ENCODE measurements at places on chromosomes 6 and 20.

DNA sequence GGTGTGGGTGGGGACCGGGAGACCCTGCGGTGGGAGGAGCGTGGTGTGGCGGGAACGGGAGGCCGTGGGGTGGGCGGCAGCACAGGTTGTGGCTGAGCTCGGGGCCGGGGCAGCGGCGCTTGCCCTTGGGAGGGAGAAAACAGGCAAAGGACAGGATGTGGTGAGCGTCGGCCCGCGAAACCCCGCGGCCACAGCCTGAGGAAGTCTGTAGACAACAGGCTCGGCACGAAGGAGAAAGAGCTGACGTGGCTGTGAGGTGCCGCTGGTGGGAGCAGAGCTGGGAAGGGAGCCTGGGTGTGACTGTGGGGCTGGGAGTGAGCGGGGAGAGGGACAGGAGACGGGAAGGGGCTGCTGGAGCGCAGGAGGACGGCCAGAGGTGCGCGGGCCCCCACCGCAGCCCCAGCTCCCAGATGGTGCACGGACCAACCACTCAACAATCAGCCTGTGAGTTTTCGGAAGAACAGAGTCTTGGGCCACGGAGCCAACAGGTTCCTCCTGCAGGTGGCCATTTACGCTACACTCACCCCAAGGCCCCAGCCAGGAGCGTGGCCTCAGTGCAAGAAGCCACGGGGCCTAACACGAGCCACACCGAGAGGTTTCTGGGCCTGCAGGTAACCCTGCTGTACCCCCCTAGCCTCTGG lies 202.8 kb downstream of the DLL1 start:
- H3K27me3 ChIP-seq = no peaks in the 10 kb centered on the region
- DNase-seq = peak; percentile 48
- H3K27ac ChIP-seq = no peak overlapping the region
- no peaks in the 10 kb centered on the region for H3K36me3 ChIP-seq
- H3K4me1 ChIP-seq = no peaks in the 10 kb centered on the region

- DNase-seq = no peak
- H3K36me3 ChIP-seq = no peaks in the 10 kb centered on the region
- no peaks in the 10 kb centered on the region for H3K27me3 ChIP-seq
- no peak overlapping the region for H3K4me3 ChIP-seq
Observed at GRCh38 chr6:116528780-116529179, 16.7 kb downstream of the TRAPPC3L start.

GRCh38 chr6:24551139-24551538 lies 56.4 kb downstream of the ALDH5A1 start:
- H3K27ac ChIP-seq = no peak overlapping the region
- no peak overlapping the region for H3K4me3 ChIP-seq
- H3K36me3 ChIP-seq = no peaks in the 10 kb centered on the region
- H3K4me1 ChIP-seq = no peaks in the 10 kb centered on the region
- DNase-seq = no peak

DNA sequence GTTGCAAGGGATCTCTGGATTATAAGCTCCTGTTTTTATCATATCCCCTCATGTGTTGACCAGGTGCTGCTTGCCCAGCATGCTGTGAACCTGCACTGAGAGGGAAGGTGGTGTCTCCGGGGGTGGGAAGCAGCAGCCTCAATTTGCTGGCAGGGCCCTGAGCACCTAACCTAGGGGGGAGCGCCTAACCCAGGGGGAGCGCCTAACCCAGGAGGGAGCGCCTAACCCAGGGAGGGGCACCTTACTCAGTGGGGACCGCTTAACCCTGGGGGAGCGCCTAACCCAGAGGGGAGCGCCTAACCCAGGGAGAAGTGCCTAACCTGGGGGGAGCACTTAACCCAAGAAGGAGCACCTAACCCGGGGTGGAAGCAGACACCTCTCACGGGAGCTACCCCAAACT lies 83.3 kb upstream of the QKI start:
- no peaks in the 10 kb centered on the region for H3K4me1 ChIP-seq
- H3K27me3 ChIP-seq = no peaks in the 10 kb centered on the region
- H3K36me3 ChIP-seq = no peaks in the 10 kb centered on the region

GRCh38 chr6:131937703-131938631 lies 13.2 kb downstream of the CCN2 start:
- no peaks in the 10 kb centered on the region for H3K27me3 ChIP-seq
- no peaks in the 10 kb centered on the region for H3K4me1 ChIP-seq

DNA sequence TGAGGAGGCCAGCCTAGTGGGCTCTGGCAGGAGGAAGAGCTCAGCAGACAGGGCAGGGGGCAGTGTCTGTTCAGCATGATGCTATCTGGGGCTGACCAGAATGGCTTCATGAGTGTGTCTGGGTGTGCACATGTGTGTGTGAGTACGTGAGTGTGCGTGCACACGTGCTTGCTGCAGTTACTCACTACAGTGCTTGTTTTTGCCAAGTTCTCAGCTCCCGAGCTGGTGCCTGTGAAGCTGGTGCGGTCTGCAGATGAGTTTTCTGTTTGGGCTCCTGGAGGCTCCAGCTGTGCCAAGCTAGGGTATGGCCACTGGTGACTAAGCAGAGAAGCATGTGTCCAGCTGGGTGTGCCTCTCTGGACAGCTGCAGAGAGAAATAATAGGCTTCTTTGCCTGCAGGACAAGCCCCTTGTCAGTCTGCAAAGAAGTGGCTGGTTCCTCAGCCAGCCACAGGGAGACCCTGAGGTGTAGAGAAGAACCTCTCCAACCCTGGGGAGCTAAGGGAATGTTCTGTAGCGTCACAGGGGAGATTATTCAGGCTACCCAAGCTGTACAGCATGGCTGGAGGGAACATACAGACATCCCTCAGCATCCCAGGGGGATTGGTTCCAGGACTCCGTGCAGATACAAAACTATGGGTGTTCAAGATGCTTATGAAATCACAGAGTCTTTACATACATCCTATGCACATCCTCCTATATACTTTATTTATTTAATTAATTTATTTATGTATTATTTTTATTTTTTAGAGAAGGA lies 40.2 kb upstream of the FAM50B start:
- H3K4me1 ChIP-seq = peaks cover 7% of the 10 kb centered on the region
- no peaks in the 10 kb centered on the region for H3K27me3 ChIP-seq
- H3K27ac ChIP-seq = no peak overlapping the region
- H3K4me3 ChIP-seq = no peak overlapping the region

DNA sequence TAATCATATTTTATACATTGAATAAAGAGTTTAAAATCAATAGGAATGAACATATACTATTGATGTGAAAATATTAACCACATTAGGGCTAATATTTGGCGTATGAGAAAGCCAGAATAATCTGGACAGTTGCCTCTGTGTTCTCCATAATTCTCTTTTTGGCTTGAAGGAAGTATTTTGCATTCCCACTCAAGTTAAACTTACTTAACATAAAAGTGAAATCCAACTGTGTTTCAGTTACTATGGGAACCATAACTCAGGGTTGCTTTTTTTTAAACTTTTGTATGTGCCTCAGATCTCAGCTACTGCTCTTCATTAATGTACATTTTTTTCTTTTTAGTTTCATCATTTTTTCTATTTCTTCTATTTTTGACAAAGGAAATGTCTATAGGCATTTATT lies 479.8 kb downstream of the NKAIN2 start:
- H3K27me3 ChIP-seq = no peaks in the 10 kb centered on the region
- no peak for DNase-seq
- no peaks in the 10 kb centered on the region for H3K36me3 ChIP-seq
- no peak overlapping the region for H3K27ac ChIP-seq
- no peaks in the 10 kb centered on the region for H3K4me1 ChIP-seq

- no peaks in the 10 kb centered on the region for H3K27me3 ChIP-seq
- no peak overlapping the region for H3K27ac ChIP-seq
- no peak overlapping the region for H3K4me3 ChIP-seq
- no peak for DNase-seq
- H3K4me1 ChIP-seq = no peaks in the 10 kb centered on the region
Observed at GRCh38 chr6:110250838-110251237, 70.6 kb downstream of the CDC40 start.

- H3K36me3 ChIP-seq = no peaks in the 10 kb centered on the region
- no peaks in the 10 kb centered on the region for H3K4me1 ChIP-seq
- H3K27ac ChIP-seq = no peak overlapping the region
- H3K4me3 ChIP-seq = no peak overlapping the region
Observed at GRCh38 chr20:19849341-19850197, 91.5 kb downstream of the RIN2 start.

GRCh38 chr6:17012421-17013225 lies 89.2 kb upstream of the STMND1 start:
- H3K27ac ChIP-seq = no peak overlapping the region
- H3K36me3 ChIP-seq = no peaks in the 10 kb centered on the region
- H3K4me3 ChIP-seq = no peak overlapping the region
- no peak for DNase-seq
- no peaks in the 10 kb centered on the region for H3K27me3 ChIP-seq

DNA sequence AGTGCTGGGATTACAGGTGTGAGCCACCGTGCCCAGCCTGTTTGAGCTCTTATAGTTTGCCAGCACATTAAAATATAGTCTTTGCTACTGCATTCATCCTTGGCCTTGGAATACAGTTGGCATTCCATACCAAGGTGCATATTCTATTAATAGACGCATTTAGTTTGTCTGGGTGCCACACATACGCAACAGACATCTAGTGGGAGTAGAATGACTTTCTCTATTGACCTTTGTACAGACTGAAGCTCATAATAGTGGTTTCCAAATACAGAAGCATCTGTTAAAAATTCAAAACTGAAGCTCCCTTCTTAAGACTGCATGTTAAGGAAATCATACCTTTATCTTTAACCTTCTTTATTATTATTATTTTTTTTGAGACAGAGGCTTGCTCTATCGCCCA lies 46.7 kb upstream of the FNDC1 start:
- no peak overlapping the region for H3K4me3 ChIP-seq
- no peaks in the 10 kb centered on the region for H3K27me3 ChIP-seq
- no peaks in the 10 kb centered on the region for H3K4me1 ChIP-seq
- no peaks in the 10 kb centered on the region for H3K36me3 ChIP-seq
- H3K27ac ChIP-seq = no peak overlapping the region

DNA sequence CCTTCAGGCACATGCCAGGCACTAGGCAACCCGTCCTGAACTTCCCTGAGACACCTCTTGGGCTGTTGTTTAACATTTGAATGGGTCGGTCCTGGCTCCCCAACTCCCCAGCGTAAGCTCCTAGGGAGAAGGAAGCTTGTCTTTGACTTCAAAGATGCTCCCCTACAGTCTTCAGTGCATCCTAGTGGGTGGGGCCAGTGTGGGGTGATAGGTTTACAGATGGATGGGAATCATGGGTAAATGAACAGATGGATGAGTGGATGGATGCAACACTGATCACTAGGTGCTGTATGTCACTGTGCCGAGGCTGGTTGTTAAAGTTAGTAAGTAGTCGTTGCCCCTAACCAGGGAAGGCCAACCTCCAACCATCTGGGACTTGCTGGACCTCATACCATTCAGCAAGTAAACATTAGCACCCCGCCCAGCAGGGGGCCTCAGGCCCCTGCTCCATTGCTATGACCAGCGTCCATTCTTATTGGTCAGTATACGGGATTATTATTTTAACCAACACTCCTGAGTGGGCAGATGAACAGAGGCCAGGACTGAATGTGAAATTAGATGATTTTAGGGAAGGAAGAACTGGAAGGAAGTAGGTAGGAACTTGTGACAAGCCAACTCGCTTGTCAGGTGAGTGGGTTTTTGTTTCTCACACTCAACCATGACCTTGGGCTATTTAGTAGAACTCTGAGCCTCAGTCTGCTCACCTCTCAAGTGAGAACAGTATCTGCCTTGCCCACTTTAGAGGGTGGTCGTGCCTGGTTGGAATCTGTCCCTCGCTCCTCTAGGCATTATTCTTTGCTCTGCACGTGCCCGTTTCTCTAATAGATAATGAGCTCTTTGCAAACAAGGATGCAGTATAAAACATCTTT lies 82.9 kb upstream of the FOXP4 start:
- no peaks in the 10 kb centered on the region for H3K4me1 ChIP-seq
- H3K27ac ChIP-seq = no peak overlapping the region
- H3K27me3 ChIP-seq = no peaks in the 10 kb centered on the region
- no peaks in the 10 kb centered on the region for H3K36me3 ChIP-seq
- H3K4me3 ChIP-seq = no peak overlapping the region

DNA sequence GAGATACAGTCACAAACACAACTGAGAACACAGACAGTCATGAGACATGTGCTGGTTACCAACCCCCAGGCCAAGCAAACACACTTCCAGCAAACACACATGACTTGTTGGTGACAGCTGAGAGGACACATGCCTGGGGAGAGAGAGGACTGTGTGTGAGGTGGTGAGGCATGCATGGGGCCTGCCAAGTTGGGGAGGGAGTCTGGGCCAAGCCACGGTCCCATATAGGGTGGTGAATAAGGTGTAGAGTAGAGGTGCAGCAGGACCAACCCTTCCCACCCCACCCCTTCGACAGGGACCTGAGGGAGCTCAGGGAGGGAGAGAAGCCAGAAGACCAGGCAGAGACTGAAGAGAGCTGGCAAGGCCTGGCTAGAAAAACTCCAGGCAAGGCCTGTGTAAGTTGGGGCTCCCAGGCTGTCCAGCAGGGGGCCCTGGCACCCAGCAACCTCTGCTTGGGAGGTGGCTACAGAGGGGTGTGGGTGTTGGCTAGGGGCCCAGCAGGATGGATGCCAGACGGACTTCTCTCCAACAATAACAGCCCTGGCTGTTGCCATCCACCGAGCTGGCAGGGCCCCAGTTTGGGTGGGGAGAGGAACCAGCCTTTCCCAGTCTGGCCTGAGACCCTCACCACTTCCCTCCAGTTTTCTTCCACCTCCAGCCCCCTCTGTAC lies 2.0 kb upstream of the SLC29A1 start:
- H3K27me3 ChIP-seq = no peaks in the 10 kb centered on the region
- peaks cover 42% of the 10 kb centered on the region for H3K4me1 ChIP-seq
- H3K4me3 ChIP-seq = no peak overlapping the region
- H3K27ac ChIP-seq = peak overlapping the region; percentile 90

GRCh38 chr6:41654698-41655151 lies 16.5 kb downstream of the MDFI start:
- DNase-seq = peak; percentile 30
- H3K4me1 ChIP-seq = no peaks in the 10 kb centered on the region
- H3K27ac ChIP-seq = no peak overlapping the region
- H3K27me3 ChIP-seq = no peaks in the 10 kb centered on the region

DNA sequence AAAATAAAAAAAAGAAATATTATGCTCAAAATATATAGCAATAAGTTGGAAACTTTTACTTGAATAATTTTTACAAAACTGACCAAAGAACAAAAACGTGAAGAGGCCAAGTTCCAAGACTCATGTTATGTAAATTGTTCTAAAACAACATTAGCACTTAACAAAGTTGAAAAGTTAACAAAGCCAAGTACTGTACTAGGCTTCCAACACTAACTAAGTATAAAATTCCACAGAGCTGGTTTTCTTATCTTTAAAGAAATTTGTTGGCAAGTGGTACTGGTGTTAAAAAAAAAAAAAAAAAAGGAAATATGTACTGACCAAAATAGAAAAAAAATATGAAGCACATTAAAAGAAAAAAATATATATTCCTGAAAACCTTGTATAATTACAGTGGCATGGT lies 127.8 kb downstream of the SLC16A10 start:
- no peak for DNase-seq
- H3K27me3 ChIP-seq = no peaks in the 10 kb centered on the region
- H3K27ac ChIP-seq = no peak overlapping the region
- H3K36me3 ChIP-seq = no peaks in the 10 kb centered on the region
- H3K4me3 ChIP-seq = no peak overlapping the region
- peaks cover 8% of the 10 kb centered on the region for H3K4me1 ChIP-seq

- H3K4me3 ChIP-seq = no peak overlapping the region
- no peaks in the 10 kb centered on the region for H3K4me1 ChIP-seq
- DNase-seq = no peak
Observed at GRCh38 chr6:121479486-121480098, 44.1 kb downstream of the GJA1 start.

- no peak overlapping the region for H3K27ac ChIP-seq
- DNase-seq = no peak
- no peak overlapping the region for H3K4me3 ChIP-seq
- H3K27me3 ChIP-seq = no peaks in the 10 kb centered on the region
- no peaks in the 10 kb centered on the region for H3K36me3 ChIP-seq
Observed at GRCh38 chr20:20229595-20229994, 138.3 kb upstream of the INSM1 start.
